Stimulated activated CD8-positive, alpha-beta memory T cell treated with anti-CD3 and anti-CD28 coated beads, Interleukin-2, amount 100 ng/mL, for 1 hour (primary cell): ENCODE measurements at places on chromosomes 11 and 22.

DNA sequence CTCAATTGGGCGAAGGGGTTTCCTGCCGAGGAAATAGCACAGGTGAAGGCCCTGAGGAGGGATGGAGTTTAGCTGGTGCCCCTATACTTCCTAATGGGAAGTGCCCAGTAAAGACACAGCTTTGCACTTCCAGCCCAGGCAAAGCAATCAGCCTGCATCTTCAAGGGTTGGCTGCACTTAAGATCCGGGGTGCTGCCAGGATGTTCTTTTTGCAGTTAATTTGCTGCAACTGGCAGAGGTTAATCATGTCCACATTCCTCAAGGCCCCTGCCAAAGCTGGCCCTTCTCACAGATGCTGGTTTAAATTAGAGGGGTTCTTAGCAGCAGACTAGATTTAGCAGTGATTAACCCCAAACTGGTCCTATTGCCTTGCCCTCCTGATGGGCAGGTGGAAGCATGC, 137.7 kb upstream of the NAV2 start:
- no peak for DNase-seq

GRCh38 chr11:58186938-58187337, 1.9 kb upstream of the OR9Q2 start:
- DNase-seq: no peak

DNA sequence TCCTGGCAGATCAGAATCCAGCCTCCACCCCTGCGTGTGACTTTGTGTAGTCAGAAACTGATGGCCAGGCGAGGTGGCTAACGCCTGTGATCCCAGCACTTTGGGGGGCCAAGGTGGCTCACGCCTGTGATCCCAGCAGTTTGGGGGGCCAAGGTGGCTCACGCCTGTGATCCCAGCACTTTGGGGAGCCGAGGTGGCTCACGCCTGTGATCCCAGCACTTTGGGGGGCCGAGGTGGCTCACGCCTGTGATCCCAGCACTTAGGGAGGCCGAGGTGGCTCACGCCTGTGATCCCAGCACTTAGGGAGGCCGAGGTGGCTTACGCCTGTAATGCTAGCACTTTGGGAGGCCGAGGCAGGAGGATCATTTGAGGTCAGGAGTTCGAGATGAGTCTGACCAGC, 5.2 kb downstream of the NCAPH2 start:
- no peak for DNase-seq

DNA sequence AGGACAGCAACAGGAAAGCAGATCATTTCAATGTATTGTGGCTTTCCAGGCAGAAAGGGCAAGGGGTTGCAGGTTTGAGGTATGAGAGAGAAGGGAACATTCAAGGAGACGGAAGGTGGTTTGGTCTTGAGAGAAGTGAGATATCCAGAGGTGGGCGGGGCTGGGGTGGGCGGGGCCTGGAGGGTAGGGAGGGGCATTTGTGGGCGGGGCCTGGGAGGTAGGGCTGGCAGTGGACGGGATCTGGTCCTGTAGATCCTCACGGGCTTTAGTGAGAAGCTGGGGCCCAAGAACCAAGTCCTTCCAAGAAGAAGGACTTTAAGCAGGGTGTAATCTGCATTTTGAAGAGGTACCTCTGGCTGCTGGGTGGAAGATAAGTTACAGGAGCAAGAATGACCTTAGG, 199.2 kb downstream of the MN1 start:
- no peak for DNase-seq

GRCh38 chr11:32586576-32587190, 3.1 kb downstream of the EIF3M start:
- no peak for DNase-seq

GRCh38 chr22:33812360-33812977, 107.8 kb downstream of the LARGE1 start:
- no peak for DNase-seq

GRCh38 chr11:95833378-95833777, 43.1 kb downstream of the CEP57 start:
- DNase-seq: no peak

- no peak for DNase-seq
Measured at GRCh38 chr11:13013054-13013488, 4.0 kb downstream of the RASSF10 start.

DNA sequence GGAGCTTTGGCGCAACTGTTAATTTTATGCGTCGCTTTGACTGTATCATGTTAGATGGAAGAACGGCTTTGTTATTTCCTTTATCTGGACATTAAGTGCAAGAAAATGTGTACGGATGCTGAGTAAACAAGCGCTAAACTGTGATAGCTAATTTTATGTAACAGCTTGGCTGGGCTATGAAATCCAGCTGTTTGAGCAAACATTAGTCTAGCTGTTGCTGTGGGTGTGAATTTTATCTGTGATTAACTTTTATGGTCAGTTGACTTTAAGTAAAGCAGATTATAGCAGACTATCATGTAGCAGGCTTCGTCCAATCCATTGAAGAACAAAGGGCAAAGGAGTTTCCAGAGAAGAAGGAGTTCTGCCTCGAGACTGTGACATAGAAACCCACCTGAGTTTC, 14.0 kb downstream of the OR8A1 start:
- no peak for DNase-seq

DNA sequence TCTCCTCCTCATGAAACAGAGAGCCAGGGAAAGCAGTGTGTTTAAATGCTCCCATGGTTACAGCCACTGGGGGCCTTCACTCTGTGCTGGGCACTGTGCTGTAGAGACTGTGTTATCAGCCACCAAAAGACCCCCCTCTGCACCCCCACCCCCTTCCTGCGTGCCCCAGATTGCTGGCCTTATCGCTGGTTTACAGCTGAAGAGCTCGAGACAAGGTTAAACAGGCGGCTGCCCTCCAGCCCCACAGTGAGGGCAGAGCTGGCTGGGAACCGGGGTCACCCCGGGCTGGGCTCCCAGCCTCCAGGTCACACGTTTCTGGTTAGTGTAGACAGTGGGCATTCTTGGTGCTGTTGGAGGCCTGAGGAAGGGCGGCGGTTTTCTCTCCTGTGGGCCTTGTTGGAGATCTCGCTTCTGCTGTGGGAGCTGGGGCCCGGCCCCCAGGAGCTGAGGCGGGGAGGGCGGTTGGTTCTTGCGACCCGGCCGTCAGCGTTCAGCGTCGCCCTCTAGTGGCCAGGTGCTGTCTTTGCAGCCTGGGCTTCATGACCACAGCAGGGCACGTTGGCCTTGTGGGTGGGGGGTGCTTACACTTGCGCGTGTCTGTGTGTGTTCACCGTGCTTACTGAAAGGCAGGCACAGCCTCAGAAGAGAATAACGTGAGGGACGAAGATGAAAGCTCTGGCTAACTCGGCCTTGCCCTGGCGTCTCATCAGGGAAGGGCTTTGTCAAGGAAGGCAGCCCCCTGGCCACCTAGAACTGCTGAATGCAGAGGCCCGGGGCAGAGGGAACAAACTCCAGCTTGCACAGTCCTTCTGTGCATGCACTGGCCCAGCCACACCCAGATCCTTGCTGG, 40.8 kb downstream of the TBC1D22A start:
- peak; percentile 52 for DNase-seq
